HTR-8/SVneo (cell line): ENCODE measurements at places on chromosomes 2 and 18.
A peak's percentile ranks its signal among the peaks of the same experiment; 100 is the strongest.

- no peak for DNase-seq
These were observed 22.3 kb downstream of the COX7A2L start for GRCh38 chr2:42338567-42339190.

- peak; percentile 21 for DNase-seq
These were observed 2.4 kb downstream of the TTN start for GRCh38 chr2:178804791-178805190.

DNA sequence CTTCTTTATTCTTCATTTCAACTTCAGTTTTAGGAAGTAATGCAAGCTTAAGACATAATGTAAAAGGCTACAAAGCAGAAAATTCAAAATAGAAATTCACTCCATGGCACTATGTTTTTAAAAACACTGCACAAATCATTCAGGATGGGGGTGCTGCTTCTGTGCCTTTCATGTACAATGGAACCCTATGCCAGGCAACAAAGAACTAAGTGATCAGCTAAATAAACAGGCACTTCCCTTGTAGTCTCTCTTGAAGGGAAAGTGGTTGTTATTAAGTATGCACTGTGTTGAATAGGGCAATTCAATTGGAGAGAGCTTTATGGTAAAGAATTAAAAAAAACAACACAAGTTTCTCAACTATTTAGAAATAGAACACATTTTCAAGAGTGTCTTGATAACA lies 10.9 kb upstream of the ERBB4 start:
- no peak for DNase-seq

GRCh38 chr2:226971770-226972169 lies 135.9 kb downstream of the RHBDD1 start:
- DNase-seq, result no peak

DNA sequence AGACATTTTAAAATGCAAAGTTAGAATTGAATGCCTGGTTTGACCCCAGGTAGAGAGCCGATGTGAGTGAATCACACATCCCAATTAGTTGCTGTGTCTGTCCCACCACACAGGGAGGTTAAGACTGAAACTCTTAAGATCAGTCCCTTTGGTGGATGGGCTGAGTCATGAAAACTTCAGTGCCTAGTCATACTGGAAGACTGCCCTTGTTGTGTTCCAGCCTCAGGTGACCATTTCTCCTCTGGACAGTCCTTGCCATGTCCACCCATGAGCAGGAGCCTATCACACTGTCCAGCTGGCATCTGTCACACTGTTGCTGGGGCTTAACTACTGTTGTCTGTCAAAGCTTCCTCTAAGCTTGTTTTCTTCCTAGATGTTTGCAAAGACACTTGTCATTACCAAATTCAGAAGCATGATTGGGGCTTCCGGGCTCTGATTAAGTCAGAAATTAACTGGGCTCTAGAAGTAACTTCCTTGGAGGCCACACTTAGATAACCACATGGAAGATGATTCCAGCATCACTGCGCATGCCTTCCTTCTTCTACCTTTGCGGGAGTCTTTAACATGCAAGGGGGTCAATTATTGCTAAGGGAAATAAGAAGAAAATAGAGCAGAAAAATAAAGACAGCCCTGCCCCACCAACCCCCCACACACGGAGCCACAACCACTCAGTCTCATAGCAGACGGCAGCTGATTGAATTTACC lies 21.3 kb downstream of the CYRIA start:
- DNase-seq, result no peak

DNA sequence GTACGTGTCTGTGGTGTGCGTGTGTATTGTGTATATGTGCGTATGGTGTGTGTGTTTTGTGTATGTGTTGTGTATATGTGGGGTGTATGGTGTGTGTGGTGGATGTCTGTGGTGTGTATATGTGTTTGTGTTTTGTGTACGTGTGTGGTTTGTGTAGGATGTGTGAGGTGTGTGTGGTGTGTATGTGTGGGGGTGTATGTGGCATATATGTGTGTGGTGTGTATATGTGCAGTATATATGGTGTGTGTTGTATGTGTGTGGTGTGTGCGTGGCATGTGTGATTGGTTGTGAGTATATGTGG lies 101.3 kb downstream of the CLIP4 start:
- no peak for DNase-seq

- DNase-seq, result no peak
These were observed 183.3 kb downstream of the ASXL3 start for GRCh38 chr18:33761363-33761762.

GRCh38 chr2:54394392-54394791 lies 61.7 kb upstream of the SPTBN1 start:
- DNase-seq, result no peak

DNA sequence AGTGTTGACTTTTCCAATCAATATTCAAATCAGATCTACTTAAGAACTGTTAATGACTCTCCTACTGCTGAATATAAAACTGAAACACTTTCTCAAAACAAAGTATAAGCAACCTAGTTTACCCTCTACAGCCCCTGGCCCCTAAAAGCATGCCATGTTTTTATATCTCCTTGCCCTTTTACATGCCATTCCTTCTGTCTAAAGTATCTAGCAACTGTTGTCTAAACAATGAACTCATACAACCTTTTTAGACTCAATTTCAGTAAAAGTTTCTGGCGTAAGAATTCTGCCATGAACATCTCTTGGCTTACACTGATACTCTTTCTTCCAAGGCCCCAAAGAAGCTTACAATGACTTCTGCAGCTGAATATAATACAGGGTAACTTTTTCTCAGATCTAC lies 47.8 kb upstream of the GPR75 start:
- DNase-seq, result no peak
